ENCODE measurements at places on chromosomes 7 and 10.

GRCh38 chr7:2613931-2614600, 17.7 kb upstream of the TTYH3 start:
- DNase-seq: no peak

- no peak for DNase-seq
Observed at GRCh38 chr10:97500297-97500575, 1.5 kb downstream of the UBTD1 start.

DNA sequence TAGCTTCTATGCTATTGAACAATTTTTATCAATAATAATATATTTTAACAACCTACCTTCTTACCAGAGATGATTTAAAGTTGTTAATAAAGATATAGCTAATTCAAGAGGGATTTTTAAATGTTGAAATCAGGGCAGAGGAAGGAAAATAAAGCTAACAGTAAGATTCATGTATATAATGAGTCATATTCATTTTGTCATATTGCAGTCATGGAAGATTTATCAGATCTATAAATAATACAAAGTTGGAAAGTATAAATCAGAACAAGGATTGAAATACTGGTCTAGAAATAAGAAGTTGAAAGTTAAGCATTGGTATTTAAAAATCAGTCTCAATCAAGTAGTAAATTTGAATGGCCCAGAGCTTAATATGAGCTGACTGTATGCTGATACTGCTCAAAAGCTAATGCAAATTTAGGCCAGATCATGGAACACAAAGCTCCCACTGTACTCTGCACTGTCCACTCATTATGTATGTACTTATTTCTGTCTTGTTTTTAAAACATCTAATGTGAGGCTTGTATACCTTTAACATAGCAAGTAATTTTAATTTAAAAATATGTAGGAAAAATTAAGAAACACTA, 196.9 kb downstream of the ZEB1 start:
- no peak for DNase-seq

- DNase-seq: no peak
Observed at GRCh38 chr7:157383868-157384267, 47.1 kb downstream of the DNAJB6 start.

GRCh38 chr7:80635533-80635932, 2.9 kb upstream of the CD36 start:
- no peak for DNase-seq

DNA sequence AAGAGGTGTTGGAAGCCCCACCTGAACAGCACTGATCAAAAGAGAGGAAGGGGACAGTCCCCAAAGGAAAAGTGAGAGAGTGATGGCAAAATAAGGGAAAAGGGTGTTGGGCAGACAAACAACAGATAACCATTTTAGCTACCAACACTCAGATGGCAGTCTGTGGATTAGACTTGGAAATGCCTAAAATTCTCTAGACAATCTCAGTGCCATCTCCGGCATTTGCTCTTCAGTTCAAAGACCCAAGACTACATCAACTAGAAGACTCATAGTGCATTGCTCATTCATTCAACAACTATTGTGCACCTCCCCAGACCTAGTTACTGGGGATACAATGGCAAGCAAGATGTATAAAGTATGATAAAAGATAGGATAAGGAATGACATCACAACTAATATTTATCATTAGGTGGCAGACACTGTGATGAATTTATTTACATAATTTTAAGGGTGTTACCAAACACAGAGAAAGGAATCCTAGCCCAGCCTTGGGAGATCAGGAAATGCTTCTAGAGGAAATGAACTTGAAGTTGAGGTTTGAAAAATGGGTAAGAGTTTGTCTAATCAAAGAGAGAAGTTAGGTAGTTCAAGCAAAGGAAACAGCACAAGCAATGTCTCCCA, 109.3 kb upstream of the ARID5B start:
- DNase-seq: no peak

- no peak for DNase-seq
Observed at GRCh38 chr10:24822590-24822989, 98.9 kb upstream of the ARHGAP21 start.

DNA sequence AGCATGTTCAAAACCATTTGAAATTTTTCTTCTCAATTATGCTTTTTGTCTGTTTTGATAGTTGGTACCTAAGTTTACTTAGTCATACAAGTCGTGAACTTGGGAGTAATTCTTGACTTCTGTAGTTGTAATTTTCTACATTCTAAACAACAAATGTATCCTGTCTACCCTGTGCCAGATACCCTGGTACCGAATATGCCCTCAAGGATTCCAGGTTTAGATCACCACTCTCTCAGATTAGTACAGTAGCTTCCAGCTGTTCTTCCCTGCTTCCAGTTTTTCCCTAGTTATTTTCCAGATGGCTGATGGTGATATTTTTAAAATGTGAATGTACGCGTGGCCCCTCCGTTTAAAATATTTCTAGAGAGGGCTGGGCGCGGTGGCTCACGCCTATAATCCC, 6.5 kb downstream of the STAM start:
- DNase-seq: no peak

GRCh38 chr7:79406371-79406770, 47.1 kb downstream of the MAGI2 start:
- DNase-seq: no peak

DNA sequence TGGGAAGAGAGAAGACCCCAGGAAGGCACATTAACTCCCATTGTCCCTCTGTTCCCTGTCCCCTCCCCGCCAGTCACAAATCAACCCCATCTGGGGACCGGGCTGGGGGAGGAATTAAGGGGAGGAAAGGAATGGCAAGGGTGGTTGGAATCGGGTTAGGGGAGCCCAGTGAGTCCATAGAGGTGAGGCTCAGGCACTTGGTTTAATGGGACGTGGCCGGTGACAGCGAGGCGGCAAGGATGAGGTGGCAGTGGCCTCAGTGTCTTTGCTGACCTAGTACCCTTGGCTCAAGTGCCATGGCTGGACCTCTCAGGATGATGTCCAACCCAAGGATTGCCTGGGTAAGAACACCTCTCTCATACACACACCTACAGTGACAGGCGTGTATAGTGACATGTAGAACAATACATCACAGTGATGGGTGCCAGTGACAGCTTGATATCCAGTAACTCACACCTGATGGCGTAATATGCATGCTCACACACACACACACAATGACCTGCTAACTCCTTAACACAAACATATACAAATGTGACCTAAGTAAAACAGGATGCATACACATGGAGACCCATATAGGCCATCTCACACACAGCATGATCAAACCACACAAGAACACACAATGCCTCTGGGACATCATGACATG, 12.3 kb downstream of the KCNIP2 start:
- no peak for DNase-seq

DNA sequence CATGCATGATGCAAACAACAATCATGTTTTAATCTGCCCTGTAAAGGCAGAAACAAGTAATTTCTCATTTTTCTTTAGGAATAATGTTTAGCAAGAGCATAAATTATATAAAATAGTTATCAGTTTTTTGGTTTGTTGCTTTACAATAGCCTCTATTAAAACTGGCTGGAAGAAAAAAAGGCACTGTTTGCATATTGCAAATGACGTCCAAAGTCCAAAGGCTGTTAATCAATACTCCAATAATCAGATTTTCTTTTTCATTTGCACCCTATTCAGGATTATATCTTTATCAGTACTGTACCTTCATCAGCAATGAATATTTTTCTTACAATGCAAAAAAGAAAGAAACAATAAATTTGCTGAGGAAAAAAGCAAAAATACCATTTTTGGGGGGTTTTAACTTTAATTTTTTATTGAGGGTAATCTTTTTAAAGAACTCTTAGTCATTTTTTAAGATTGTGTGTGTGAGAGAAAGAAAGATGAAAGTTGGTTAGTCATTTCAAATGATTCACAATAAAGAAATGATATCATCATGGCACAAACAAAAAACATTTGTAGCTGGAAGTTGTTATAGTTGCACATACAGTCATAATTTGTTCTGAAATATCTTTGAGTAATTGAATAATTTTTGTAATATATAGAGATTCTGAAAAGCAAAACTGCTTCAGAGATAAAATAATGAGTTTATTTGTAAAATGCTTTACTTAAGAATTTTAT, 44.4 kb upstream of the AKR1C2 start:
- DNase-seq: no peak

GRCh38 chr10:15335508-15335907, 35.6 kb downstream of the FAM171A1 start:
- no peak for DNase-seq

- no peak for DNase-seq
Observed at GRCh38 chr10:42990721-42991441, 86.0 kb upstream of the RET start.

DNA sequence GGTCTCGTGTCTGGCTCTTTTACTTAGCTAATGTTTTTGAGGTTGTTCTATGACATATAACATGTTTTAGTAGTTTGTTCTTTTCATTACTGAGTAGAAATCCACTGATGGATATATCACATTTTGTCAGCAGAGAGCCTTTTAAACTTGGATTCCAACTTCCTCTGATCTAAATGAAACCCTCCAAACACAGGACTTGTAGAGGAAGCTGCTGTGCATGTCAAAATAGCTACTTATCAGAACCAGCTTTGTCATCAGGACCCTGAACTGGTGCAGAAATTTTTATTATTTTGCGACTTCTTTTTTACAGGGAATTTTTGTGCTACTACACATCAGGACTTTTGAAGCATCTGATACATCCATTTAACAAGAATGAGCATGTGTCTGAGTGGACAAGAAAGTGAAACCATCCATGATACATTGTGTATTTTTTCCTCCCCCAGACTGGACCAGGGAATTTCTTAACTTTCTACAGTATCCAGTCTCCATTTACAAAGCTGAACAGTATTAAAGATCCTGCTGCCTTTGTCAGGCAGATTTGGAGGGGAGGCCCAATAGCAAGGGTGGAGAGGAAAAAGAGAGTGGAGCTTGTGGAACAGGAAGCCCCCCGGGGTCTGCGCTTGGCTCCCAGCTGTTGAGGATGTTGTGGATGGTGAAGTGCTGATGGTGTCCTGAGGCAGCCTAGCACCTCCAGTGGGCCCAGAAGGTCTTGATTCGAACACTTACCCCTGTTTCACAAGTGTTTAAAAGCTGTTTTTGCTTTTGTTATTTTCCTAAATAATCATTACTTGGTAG, 29.3 kb upstream of the MTPAP start:
- DNase-seq: no peak

DNA sequence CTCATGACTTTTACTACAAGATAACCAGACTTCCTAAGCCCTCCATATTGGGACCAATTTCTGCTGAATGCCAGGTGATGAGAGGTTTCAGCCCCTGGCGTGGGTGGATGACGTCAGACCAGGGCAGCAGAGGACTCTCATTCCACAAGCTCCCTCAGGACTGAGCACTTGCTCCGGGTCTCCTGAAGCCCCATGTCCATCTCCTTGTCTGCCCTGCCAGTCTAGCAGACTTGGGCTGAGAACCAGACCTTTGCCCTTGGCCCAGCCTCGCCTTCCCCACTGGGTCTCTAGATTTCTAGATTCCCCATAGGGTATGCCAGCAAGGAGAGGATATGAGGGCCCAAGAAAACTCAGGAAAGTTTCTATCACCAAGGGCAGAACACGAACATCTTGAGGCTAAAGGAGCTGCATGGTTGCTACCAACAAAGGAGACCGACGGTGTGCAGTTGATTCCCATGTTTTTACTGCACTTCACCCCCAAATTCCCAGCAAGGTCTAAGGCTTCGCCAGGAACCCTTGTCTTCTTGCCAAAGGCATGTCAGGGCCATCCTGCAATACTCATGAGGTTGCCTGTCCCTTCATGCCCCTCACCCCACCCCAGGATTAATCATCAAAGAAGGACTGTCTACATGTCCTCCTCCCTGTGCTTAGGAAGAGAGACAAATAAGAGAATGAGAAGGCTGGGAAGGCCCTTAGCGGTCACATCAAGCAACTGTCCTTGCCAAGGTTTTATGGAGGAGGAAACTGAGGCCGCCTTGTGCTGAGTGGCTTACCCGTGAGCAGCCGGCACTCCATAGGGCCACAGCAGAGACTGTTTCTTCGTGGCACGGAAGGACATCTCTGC, 96.5 kb upstream of the MACROH2A2 start:
- no peak for DNase-seq

DNA sequence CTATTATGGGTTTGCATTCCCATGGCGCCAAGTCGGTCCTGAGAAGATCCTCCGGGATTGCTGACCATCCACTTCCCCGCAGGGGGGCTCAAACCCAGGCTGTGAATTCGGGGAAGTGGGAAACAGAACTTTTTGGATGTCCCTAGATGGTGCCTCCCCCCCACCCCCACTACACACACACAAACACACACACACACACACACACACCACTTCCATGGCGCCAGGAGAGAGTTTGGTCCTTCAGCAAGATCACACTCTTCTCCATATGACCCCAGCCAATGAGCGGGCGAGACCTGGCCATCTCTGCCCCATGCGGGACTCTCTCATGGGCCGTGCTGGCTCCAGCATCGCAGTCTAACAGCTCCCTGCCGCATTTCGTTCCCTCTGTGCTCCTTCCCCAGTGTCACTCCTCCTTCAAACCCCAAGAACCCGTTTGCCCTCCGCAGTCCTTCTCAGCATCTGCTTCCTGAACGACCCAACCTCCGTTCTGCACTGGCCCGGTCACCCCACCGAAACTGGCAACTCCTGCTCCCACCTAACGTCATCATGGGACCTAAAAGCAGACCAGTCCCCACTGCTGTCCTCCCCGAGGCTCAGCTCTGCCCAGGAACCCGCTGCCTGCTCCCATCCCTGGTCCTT, 32.1 kb upstream of the TNRC18 start:
- no peak for DNase-seq

- DNase-seq: no peak
Observed at GRCh38 chr10:420154-421121, 269.0 kb downstream of the DIP2C start.

- no peak for DNase-seq
Observed at GRCh38 chr10:72164617-72165016, 51.2 kb upstream of the ANAPC16 start.

DNA sequence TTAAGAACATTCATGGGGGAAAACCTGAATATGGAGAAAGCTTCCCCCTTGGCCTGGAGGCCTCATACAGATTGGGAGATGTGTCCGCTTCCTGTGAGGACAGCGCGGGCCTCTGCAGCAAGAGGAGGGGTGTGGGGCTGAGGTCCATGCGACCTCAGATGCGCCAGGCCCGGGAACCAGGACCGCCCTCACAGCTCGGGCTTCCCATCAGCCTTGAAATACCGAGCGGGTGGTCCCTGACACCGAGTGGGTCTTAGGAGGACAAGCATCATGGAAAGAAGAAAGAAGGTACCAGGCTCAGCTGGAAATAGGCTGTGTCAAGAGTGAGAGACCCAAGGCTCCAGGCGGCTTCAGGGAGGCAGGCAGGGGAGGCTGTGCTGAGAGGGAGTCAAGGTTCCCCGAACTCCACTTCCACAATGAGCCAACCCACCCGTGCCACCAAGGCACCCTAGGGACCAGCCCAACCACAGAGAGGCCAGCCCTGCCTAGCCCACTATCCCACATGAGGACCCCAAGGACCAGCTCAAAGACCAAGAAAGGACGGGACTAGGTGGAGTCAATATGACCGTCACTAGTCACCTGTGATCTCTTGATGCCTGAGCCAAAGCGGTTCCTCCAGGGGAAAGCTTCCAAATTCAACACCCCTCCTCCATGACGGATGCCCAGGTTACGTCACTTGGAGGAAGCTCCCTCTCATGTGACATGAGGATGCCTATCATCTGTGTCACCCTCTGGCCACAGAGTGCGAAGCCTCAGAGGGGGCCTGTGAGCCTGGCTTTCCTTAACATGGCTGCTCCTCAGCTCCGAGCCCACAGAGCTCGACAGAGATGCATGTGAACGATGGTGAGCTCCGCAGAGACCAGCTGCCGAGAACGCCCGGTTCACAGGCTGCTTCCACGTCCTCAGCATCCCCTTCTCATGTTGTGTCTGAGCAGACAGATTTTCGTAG, 103.7 kb downstream of the TCERG1L start:
- no peak for DNase-seq

GRCh38 chr10:38003588-38003987, 6.9 kb upstream of the ZNF33A start:
- DNase-seq: no peak

All from stimulated activated CD8-positive, alpha-beta memory T cell treated with anti-CD3 and anti-CD28 coated beads, Interleukin-2, amount 100 ng/mL, for 1 hour (primary cell).